ENCODE measurements at places on chromosomes 7 and 10.

GRCh38 chr7:133790911-133791310, 336.2 kb upstream of the LRGUK start:
- no peak for DNase-seq

- no peak for DNase-seq
Observed at GRCh38 chr10:7665767-7666166, 999 bp downstream of the ITIH5 start.

- no peak for DNase-seq
Observed at GRCh38 chr7:15855525-15856109, 169.1 kb upstream of the MEOX2 start.

DNA sequence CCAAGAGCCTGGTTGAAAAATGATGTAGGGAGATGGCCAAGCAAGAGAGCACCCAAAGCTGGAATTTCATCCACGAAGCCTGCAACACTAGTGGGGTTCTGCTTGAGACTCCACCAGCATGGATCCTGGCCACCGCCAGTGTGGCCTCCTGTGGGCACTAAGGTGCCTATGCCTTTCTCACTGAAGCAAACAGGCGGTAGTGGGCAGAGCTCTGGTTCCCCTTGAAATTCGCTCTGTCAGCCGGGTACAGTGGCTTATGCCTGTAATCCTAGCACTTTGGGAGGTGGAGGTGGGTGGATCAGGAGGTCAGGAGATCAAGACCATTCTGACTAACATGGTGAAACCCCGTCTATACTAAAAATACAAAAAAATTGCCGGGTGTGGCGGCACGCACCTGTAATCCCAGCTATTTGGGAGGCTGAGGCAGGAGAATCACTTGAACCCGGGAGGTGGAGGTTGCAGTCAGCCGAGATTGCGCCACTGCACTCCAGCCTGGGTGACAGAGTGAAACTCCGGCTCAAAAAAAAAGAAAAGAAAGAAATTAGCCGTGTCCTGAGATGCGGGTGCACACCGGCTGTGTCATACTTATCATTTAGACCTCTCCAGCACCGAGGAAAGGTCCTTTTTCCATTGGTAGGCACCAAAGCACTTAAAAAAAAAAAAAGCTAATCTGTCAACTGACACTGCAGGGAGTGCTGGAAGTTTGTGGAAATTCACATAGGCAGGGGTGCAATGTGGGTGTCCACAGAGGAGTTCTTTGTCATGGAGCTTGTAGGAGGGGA, 28.3 kb downstream of the CCM2 start:
- no peak for DNase-seq

DNA sequence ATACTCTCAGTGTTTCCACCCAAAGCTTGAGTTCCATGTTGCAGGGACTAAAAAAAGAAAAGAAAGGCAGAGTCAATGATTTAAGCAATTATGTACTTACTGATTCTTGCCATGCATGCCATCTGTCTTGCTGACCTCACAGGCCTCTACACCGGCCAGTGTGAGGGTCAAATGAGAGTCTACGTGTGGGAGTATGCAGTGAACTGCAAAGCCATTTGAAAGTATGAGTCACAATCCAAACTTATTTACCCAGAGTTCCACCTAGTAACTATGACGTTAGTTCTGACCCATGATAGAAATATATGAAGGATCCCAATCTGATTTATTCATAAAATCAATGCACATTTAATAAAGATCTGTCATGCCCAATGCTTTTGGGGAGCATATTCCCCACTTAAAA, 26.5 kb downstream of the PDE1C start:
- no peak for DNase-seq

DNA sequence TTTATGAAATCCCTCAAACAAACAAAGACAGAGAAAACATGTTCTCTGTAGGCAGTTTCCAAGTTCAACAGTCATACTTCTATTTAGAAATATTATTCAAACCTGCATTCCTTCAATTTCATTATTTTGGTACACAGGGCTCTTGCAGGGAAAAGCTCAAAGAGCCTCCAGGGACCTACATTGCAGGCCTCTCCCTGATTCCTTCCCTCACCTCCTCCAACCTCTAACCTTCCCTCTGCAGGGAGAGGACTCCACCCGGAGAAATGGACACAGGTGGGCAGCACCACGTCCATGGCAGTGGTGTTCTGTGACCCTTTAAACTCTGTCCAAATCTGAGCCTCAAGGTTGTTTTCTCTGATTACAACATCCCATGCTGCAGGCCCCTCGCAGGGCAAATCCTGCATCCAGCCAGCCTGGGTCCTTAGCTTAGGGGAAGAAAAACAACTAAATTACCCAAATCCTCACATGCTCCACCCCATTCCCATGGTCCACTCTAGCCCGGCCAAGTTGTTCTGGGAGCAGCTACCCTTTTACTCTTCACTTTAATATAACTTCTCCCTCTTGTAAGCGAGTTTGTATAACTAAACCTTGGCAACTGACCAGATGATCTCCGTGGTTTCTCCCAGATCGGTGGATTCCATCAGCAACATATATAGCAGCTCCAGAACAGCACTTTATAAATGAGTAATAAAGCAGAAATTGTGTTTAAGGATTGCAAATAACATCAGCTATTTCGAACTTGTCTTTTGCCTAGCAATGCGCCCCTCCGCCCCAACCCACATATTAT, 129.8 kb downstream of the CUBN start:
- DNase-seq = peak; percentile 92

DNA sequence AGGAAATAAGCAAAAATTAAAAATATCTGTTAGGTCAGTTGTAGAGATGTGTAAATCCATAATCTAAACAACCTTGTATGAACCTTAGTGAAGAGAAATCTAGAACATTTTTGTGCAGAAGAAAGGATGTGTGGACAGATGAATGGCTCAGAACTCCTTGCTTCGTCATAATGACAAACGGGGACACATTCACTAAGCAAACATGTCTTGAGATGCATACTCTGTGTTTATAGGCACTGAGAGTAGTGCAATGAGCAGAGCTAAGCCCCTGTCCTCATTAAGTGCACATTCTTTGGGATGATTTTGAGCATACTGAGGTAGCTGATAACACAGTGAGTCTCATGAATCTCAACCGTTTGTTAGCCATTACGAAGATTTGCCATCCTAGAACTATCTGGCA, 360.6 kb upstream of the ANKRD30A start:
- DNase-seq = no peak

GRCh38 chr7:90759710-90760109, 163.6 kb downstream of the CDK14 start:
- no peak for DNase-seq

- DNase-seq = peak; percentile 53
Observed at GRCh38 chr10:118543714-118544400, 51.6 kb downstream of the PRLHR start.

All from fibroblast of skin of right biceps (primary cell).